Central memory CD4-positive, alpha-beta T cell (primary cell): ENCODE measurements at places on chromosomes 3 and 15.

DNA sequence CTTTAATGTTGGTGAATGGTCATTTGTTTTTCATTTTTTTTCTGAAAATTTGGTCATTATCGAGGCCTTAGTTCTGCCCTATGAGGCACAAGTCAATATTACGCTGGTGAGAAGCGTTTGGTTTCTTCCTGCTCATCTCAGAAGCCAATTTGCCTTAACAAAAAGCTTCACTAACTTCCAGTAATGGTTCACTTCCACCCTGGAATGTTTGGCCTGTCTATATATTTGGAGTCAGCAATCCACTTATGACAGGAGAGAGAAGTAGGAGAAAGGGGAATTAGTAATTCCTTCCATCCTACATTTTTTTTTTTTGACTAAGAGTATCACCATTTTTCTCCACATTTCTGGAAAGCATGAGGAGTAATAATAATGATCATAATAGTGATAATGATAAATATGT, 124.4 kb downstream of the DIPK2A start:
- no peak for DNase-seq

- no peak for DNase-seq
Observed at GRCh38 chr3:39641274-39641673, 168.1 kb upstream of the MYRIP start.

DNA sequence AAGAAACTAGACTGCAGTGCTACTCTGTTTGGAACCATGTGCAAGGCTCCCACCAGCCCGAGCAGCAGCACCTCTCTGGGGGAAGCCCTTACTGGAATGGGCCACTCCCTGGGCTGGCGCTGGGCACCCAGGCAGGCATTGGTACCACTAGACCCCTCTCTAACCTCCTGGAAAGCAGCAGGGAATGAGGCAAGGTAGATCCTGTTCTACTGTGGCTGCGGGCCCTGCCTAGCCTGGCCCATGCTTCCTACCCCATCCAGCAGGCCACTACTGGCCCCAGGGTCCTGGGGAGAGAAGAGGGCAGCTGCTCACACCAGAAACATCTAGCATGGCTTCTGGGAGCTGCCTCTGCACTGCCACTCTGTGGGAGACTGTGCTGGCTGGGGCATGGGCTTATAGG, 44.8 kb downstream of the MESD start:
- no peak for DNase-seq

DNA sequence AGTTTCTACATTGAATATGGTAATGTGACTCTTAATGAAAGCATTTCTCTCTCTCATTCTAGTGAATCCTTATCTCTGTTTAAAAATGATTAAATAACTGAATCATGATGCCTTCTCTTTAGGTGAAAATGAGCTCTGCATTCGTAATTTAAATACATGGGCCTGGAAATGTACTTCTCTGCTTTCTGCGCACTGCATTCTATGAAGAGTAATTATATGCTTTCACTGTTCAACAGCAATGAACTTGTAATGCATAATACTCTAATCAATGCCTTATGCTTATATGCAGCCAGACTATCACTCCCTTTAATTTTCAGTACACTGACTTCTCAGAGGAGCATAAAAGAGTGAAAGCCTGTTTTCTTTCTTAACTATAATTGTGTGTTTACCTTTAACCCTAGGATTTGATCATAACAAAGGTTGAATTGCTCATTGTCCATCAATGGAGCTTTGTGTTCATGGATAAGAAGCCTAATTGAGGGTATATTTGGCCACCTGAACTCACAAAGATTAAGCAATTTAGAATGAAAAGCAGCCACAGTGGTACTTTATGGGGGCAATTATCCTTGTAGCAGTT, 330.8 kb upstream of the PDZRN3 start:
- DNase-seq: no peak
